ENCODE measurements at places on chromosomes 6 and 20.

GRCh38 chr20:60281295-60281694, 323.1 kb downstream of the CDH26 start:
- DNase-seq: no peak

DNA sequence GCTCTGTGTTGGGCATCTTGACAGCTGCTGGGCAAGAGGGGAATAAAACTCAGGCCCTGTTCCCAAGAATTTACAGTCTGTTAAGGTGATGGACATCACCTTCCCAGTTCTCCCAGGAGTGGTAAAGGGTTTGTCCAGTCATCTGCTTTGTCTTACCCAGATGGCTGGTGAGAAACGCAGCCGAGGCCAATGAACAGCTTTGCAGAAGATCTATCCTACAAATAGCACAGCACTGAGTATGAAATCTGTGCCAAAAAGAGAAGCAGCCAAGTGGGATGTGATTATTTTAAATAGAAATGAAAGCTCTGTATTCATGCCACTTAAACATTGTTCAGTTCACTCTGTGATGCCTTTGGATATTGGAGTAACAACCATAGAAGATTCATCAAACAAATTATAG, 132.7 kb upstream of the SLC22A16 start:
- DNase-seq: no peak

GRCh38 chr6:170596426-170596825, 12.0 kb upstream of the PDCD2 start:
- no peak for DNase-seq

- DNase-seq: no peak
Observed at GRCh38 chr6:160221423-160221822, 37.2 kb downstream of the SLC22A2 start.

DNA sequence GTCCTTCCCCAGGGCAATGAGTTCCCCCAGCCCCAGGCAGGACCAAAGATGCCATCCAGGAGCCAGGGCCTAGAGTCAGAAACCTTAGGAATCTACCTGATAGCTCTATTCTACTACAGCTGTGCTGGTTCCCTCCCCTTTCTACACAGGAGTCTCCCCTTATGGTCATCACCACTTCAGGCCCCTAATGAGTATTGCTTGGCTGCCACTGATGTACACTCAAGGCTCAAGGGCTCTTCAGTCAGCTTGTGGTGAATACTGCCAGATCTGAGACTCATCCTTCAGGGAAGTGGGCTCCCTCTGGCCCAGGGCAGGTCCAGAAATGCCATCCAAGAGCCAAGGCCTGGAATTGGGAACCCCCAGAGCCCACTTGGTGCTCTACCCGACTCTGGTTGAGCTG, 248.6 kb downstream of the ALDH8A1 start:
- DNase-seq: no peak

DNA sequence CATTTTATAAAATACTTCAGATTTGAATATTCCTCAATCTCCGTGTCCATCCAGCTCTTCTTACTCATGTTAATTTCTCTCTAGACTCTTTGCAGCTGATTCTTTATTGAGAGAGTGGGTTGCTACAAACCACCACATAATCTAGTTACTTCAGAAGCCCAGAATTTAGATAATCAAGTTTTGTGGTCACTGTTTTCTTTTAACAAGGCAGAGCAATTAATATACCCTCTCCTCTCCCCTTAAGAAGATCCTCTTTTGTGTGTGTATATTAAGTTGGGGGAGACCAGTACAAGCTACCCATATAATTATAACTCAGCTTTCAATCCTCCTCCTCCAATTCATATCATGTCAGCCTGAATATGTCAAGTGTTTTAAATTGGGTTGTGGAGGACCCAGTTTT, 95.1 kb downstream of the IRAK1BP1 start:
- DNase-seq: no peak

DNA sequence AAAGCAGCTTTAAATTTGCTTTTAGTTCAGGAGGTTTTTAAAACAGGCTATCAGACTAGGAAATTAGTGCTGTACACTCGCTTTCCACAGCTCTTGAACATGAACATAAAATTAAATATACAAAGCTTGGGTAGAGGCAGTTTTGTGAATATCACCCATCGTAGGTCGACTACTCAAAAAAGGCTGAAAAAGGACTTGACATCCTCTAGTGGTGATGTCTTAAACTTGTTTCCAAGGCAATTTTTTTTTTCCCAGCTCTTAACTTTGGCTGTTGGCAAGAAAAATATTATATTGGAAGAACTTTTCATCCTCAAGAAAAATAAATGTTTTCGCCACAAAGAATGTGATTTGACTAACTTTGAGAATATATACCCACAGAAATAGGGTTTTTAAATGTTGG, 2.9 kb downstream of the MAP7 start:
- DNase-seq: no peak

DNA sequence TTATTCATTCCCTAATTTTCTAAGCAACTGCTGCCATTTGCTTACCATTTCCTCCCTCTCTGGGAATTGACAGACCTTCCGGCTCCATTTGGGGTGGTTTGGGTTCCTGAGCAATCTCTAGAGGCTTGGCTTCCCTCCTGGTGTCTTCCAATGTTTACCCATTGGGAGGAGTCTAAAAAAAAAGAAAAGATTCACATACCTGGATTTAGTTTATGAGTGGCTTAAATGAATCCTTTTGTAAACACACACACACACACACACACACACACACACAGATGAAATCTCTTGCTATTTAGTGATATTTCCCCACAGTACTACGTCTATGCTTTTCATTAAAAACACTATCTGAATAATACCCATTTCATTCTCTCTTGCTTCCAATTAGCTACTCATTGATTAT, 48.3 kb upstream of the TRAF3IP2 start:
- no peak for DNase-seq

GRCh38 chr6:71524201-71524600, 235.6 kb downstream of the OGFRL1 start:
- DNase-seq: no peak

GRCh38 chr6:56692523-56693245, 50.0 kb upstream of the DST start:
- no peak for DNase-seq

- no peak for DNase-seq
Observed at GRCh38 chr6:90790058-90790457, 203.2 kb upstream of the MAP3K7 start.

DNA sequence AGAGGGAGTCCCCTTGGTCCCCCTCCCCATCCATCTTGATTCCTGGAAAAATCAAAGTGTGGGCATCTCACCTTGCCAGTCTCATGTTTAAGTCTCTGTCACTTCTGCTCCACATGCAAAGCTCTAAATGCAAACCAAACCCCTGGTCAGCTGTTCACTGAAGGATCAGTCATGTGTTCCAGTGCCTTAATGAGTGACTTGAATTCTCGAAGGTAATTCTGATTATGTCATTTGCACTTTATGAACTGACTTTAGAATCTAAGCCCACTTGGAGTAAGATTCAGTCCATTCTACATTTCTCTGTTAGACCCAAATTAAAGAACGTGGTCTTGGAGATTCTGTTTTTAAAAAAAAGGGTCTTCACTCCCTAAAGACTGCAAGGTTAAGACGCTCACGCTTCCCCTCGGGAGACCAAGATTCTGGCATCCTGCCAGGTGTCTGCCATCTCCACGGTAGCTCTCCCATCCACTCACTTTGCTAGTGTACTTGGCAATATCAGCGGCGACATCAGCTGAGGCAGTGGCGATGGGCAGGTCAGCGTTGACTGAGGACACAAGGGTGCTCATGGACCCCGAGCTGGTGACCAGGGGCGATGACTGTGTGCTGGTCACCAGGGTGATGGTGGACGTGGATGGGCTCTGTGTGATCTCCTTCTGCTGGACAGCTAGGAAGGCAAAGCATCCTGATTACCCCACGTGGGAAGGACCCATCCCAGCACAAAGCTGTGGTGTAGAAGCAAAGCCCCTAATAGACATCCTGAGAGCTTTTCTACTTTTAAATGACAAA, 120.5 kb downstream of the ZMYND8 start:
- DNase-seq: no peak

DNA sequence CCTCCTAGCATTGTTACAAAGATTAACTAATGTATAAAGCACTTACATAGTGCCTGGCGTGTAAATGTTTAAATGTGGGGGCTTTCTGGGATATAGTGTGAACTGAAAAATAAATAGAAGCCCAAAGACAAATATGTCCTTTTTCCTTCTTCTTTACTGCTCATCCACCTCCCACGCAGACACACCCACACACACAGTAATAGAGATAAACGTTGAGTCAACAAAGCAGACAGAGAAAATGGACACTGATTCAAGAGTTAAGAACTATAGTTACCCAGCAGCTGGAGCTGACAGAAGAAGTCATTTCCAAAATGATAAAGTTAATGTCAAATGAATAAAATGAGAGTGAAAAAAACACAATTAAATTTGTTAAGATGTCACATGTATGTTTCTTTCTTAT, 68.3 kb downstream of the FHL5 start:
- no peak for DNase-seq

All from stimulated activated naive CD8-positive, alpha-beta T cell treated with anti-CD3 and anti-CD28 coated beads, Interleukin-15, amount 100 ng/mL, for 72 hours (primary cell).